ENCODE measurements at places on chromosomes 11 and 22. TPM values are rescaled to one million over a fixed set of nuclear protein-coding genes. Genes with fewer than 3 reads are reported as not detected.
A peak's percentile ranks its signal among the peaks of the same experiment; 100 is the strongest.

GRCh38 chr22:20937794-20938671 lies 20.8 kb downstream of the CRKL start:
- DNase-seq: no peak

GRCh38 chr11:110580571-110580970 lies 131.7 kb downstream of the ARHGAP20 start:
- DNase-seq: no peak

- no peak for DNase-seq
Observed at GRCh38 chr11:28679795-28680468, 571.7 kb downstream of the METTL15 start.

GRCh38 chr11:11346303-11346702 lies 6.7 kb downstream of the CSNK2A3 start:
- no peak for DNase-seq

DNA sequence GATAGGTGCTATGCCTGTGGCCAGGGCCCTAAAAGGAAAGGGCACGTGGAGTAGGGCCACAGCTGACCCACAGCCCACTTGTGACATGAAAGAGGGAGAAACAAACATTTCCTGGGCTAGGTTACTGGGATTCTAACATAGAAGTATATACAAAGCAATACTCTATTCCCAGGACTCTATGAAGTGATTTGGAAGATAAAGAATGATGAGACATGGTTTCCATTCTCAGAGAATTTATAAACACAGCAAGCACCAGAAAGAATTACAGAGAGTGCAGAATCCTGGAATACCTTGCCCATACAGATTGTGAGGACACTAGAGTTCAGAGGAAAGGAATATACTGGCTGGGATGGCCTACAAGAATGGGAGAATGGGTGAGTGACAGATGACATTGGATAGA lies 86.4 kb downstream of the KIRREL3 start:
- DNase-seq: no peak

DNA sequence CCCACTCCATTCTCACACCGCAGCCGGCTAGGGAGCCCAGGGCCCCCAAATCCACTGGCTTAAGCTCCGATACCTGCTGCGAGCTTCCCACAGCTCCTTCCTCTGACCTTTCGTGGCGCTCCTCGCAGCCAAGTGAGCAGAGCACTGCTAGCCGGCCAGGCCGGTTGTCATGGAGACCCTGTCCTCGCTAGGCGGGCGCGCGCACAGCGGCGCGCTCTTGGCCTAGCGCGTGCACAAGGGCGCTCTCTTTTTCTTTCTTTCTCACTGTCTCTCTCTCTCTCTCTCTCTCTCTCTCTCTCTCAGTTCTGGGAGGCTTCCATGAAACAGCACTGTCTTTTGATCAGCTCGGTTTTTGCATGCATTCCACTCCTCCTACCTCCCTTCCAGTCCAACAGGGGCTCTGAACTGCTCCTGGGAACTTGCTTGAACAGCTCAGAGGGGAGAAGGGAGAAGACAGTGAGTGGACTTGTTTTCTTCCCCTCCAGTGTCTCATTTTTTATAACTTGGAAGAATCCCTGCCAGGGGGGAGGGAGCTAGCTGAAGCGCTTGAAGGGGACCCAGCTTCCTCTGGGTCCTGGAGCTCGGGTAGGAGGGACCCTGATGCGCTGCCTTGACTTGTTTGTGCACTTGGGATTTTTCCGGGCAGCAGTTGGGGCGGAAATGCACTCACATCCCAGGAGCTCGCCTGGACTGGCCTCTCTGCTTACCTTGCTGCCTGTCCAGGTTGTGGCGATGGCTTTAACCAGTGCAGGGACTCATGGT lies 100.3 kb upstream of the AKIP1 start:
- DNase-seq: peak; percentile 54

DNA sequence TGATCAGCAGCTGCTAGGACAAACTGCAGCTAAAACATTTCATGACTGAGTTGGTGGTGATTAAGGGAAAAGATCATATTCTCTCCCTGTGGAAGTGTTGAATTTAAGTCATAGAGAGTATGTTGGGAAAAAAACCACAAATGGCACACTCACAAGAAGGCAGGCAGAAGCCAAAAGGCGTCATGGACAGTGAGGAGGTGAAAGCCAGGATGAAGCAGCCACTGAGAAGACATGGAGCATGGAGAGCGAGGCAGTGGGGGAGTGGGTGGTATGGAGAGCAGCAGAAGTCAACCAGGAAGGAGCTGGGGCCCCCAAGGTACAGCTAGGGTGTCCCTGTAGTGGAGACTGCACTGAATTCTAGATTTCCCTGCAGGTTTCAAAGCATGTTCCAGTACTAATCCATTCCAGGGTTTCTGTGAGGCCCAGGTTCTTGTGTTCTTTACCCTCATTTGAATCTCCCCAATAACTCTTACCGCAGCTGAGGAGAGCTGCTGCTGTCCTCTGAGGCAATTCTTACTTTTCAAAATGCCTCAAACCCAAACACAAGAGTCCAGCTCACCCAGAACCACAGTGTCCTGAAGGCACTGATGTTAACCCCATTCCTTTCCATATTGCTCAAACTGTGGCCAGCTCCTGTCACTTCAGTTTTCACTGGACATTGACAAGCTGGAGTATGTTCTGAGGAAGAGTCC lies 191.8 kb upstream of the E2F8 start:
- DNase-seq: no peak

SLC7A4 gene
- 4.1 TPM for total RNA-seq

SHISAL1 gene
- 0.42 TPM for total RNA-seq

RASSF10 gene
- total RNA-seq: 21.3 TPM
